ENCODE measurements at places on chromosomes 3 and 15. TPM values are rescaled to one million over a fixed set of nuclear protein-coding genes. Genes with fewer than 3 reads are reported as not detected.

Gene GBE1
- 131 TPM for total RNA-seq

Gene EIF2A
- 188 TPM for total RNA-seq

Gene ITGA11
- 22.3 TPM for total RNA-seq

Gene CRABP1
- not detected for total RNA-seq

Gene TMEM158
- 19.7 TPM for total RNA-seq

Gene SYNM
- total RNA-seq = 2.2 TPM

Gene ZBBX
- total RNA-seq = not detected

Gene CHRNA7
- total RNA-seq = 0.47 TPM

Gene DNAJA4
- 1.2 TPM for total RNA-seq

Gene MUC20
- total RNA-seq = 0.60 TPM

Gene ZNF385D
- 1.5 TPM for total RNA-seq

Gene MYL3
- 0.09 TPM for total RNA-seq

Data from bronchial smooth muscle cell (primary cell).